IgD-negative memory B cell (primary cell): ENCODE measurements at places on chromosomes 7 and 10. TPM values are rescaled to one million over a fixed set of nuclear protein-coding genes. Genes with fewer than 3 reads are reported as not detected.

JCAD gene
- not detected for polyA plus RNA-seq

IDI2 gene
- polyA plus RNA-seq: not detected

FOXP2 gene
- polyA plus RNA-seq: not detected

SLC29A4 gene
- not detected for polyA plus RNA-seq

PIK3CG gene
- polyA plus RNA-seq: 27.7 TPM

PODXL gene
- 1.3 TPM for polyA plus RNA-seq

SRRT gene
- polyA plus RNA-seq: 79.7 TPM

TMEM213 gene
- polyA plus RNA-seq: not detected

FAM107B gene
- 113 TPM for polyA plus RNA-seq

CEP55 gene
- 0.53 TPM for polyA plus RNA-seq

HGF gene
- polyA plus RNA-seq: not detected

OR13A1 gene
- polyA plus RNA-seq: 0.55 TPM

CYP3A7 gene
- not detected for polyA plus RNA-seq

AGBL3 gene
- polyA plus RNA-seq: 1.3 TPM

DPYSL4 gene
- not detected for polyA plus RNA-seq

C10orf62 gene
- not detected for polyA plus RNA-seq

SEMA3A gene
- 0.08 TPM for polyA plus RNA-seq

CPA1 gene
- polyA plus RNA-seq: not detected

CALCR gene
- polyA plus RNA-seq: not detected

UCN3 gene
- polyA plus RNA-seq: not detected

NPFFR1 gene
- not detected for polyA plus RNA-seq

CLRN3 gene
- not detected for polyA plus RNA-seq

HOXA5 gene
- not detected for polyA plus RNA-seq

ATRNL1 gene
- polyA plus RNA-seq: 2.5 TPM

PPP1R3C gene
- not detected for polyA plus RNA-seq

HYAL4 gene
- not detected for polyA plus RNA-seq

ARHGEF5 gene
- polyA plus RNA-seq: 1.4 TPM

FXYD4 gene
- not detected for polyA plus RNA-seq

NUTM2B gene
- polyA plus RNA-seq: 0.21 TPM

SEMA3D gene
- not detected for polyA plus RNA-seq

MGMT gene
- polyA plus RNA-seq: 35.1 TPM

C10orf53 gene
- polyA plus RNA-seq: not detected

MRPS24 gene
- polyA plus RNA-seq: 136 TPM

PDZD7 gene
- not detected for polyA plus RNA-seq

OR2A7 gene
- 1.1 TPM for polyA plus RNA-seq

ITGB8 gene
- polyA plus RNA-seq: not detected
